ENCODE measurements at places on chromosomes 11 and 22.

DNA sequence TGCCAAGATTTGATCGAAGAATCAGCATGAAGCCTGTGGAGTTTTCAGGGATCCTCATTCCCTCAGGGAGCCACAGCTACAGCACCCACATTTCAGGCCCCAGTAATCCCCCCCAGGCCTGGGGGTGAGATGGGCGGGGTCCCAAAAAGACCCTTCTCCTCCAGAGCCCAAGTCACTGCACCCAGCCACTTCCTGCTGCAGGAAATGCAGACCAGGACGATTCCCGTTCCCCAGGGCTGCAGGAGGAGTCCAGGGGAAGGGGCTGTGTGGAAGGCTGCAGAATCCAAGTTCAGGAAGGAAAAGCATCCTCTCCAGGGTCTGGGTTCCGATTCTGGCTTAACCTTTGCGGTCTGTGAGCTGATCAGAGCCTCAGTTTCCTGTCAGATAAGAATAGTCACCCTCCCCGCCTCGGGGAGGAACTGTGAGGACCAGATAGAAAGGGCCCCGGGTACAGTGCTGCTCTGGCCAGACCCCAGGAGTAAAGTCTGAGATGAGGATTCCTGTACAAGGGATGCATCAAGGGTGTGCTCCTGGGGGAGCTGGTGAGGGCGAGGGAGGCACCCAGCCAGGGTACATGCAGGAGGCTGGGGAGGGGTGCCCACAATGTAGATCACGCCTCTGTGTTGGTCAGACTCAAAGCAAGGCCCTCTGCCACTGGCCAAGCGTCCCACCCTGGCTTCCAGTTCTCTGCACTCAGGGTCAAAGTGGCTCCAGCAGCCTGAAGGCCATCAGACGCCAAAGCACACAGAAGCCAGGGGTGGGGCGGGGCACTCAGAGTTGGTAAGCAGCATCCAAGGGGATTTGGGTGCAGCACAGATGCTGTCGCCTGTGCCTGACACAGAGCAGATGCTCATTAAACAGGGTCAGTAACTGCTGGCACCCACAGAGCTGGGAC is 30.1 kb upstream of the TP53I11 start:
- no peak for DNase-seq

DNA sequence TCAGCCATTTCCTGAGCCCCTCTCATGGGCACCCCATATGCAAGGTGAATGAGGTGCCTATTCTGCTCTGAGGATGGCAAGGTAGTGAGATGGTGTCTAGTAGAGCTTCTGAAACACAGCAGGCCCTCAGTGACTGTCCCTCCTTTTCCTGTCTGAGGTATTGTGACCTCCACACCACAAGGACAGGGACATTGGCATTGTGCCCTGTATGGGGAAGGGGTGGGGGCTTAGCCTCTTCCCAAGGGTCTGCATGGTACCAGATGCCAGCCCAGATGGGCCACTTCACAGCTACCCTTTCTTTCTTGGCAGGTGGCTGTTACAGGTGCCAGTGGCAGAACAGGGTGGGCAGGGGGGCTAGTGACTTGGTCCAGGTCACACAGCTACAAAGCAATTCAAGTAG is 78.8 kb downstream of the CABIN1 start:
- no peak for DNase-seq

- DNase-seq = no peak
Measured at GRCh38 chr22:25282671-25283561, 63.5 kb downstream of the CRYBB2 start.

GRCh38 chr11:35791088-35791958 is 128.7 kb downstream of the TRIM44 start:
- no peak for DNase-seq

- no peak for DNase-seq
Measured at GRCh38 chr11:78405805-78406204, 11.8 kb downstream of the GAB2 start.

DNA sequence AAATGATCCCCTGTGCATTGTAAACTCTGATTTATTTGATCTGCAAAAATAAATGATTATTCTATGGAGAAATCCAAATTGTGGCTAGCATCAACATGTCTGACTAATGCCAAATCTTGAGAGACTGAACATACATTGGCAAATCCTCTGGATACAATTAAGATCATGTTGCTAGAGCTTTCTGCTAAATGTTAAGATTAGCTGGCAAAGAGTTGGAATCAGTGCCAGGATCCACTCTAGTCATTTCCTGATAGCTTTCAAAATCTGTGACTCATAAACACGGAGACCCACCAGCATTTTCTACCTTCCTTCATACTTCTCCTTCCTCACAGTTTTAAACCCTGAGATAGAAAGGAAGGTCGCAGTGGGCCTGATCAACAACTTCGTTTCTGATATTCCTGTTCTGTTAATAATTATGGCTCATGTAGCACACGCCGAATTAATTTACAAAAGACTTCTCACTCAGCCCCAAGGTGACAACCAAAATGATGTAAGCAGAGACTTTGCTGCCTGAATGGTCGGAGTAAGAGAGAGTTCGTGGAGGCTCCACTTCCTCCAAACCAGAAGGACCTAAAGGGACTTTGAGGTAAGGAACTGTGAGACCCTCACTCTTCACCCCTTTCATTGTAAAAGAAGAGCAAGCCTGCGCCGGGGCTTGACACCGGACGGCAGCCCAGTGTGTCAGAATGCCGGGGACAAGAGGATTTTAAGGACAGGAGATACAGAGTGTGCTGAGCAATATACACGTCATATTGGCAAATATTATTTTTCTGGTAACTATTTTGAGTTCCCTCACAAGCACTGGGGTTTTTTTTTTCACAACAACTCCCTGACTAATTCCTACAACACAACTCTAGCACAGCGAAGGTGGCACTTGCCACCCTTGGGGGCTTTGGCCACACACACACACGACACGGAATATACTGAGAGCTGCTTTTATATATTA is 42.0 kb downstream of the SERPINH1 start:
- peak; percentile 90 for DNase-seq

- DNase-seq = no peak
Measured at GRCh38 chr11:74815966-74816365, 67.3 kb downstream of the RNF169 start.
